ENCODE measurements at places on chromosomes 5 and 9.

DNA sequence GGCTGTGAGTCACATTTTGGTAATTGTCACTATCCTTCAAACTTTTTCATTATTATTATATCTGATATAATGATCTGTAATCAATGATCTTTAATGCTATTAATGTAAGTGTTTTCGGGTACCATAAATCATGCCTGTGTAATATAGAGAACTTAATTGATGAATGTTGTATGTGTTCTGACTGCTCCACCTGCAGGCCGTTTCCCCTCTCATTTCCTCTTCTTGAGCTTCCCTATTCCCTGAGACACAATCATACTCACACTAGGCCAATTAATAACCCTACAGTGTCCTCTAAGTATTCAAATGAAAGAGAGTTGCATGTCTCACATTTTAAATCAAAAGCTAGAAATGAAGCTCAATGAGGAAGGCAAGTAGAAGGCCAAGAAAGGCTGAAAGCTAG is 420.9 kb upstream of the SGCD start:
- DNase-seq = no peak

GRCh38 chr5:173472164-173472563 is 143.9 kb upstream of the STC2 start:
- peak; percentile 84 for DNase-seq

DNA sequence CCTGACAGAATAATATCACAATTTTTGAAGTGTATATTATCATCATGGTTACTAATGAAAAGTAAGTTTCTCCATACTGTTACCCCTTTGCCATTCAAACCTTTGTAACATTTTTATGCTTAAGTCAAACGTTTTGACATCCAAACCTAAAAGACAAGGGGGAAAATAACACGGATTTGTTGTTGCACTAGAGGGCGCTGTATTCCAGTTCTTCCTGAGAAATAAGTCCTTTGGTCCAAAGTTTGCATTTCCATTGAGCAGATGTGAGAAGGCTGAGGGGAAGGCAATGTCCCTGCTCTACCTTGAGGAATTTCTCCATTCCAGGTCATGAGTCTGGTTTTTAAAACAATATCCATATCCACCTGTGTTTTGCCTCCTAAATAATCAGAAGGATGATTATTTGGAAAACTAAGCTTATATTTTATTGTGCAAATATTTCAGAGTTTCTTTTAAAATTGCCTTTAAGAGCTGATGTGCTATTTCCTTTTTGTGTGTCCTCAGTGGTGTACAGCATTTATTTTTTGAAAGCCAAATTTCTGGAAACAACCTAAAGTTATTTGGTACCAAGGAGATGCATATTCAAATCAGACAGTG is 9.7 kb downstream of the LECT2 start:
- DNase-seq = peak; percentile 54

GRCh38 chr9:98555651-98556465 is 152.9 kb downstream of the GABBR2 start:
- DNase-seq = no peak

GRCh38 chr5:154355129-154355611 is 90.6 kb upstream of the SAP30L start:
- DNase-seq = no peak

GRCh38 chr9:124658165-124659017 is 112.7 kb downstream of the NR6A1 start:
- peak; percentile 92 for DNase-seq

- DNase-seq = no peak
Observed at GRCh38 chr5:62199792-62200716, 106.0 kb upstream of the KIF2A start.

DNA sequence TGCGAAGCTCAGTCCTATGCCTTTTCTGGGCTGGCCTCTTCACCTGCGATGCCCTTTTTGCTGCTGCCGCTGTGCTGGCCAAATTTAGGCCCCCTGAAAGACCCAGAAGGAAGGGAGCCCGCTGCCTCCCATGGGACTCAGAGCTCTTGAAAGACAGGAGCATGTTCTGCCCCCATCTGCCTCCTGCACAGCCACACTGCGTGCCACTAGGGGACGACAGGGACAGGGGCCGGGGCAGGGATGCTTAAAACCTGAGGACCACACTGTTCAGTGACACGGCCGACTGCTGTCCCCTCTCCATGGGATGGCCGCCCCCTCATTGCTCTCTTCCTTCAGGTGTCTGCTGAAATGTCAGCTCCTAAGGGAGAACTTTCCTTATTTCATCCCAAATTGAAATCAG is 132.4 kb downstream of the ADAMTS2 start:
- no peak for DNase-seq

All from right hindlimb (tissue), 1 donor.